Omental fat pad (tissue), 4 donors: ENCODE measurements at places on chromosomes 5 and 9. TPM values are rescaled to one million over a fixed set of nuclear protein-coding genes. Genes with fewer than 3 reads are reported as not detected.

Gene GRIA1
- total RNA-seq: 5.0 TPM

Gene MGAT4B
- total RNA-seq: 67.6 TPM

Gene RFESD
- total RNA-seq: 1.3 TPM

DNA sequence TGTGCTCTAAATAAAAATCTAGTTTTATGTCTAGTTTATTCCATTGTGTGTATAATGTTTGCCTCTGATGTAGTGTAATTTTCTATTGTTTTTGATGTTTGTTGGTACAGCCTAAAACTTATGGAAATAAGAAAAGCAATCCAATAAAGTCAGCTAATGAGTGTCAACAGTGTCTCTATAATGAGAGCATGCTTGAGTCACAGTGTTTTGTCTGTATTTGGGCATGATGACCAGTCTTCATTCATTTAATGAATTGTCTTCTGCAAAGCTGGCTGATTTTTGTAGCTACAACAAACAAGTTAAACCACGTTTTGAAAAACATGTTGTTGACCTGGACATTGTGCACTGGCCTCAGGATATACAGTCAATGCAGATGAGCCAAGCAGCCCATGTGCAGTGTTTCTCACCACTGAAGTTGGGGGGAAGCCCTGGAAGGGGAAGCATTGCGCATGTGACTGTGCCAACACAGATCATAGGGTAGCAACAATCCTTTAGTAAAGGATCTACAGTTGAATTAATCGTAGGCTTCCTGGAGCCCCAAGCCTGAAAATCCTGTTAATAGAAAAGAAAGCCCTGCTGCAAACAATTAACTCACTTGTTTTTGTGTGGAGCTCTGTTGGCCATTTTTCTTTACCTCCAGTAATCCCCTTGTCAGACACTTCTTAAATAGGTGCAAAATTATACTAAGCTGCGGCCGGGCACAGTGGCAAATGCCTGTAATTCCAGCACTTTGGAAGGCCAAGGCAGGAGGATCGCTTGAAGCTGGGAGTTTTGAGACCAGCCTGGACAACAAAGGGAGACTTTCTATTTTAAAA lies 88.0 kb downstream of the INIP start:
- no peak for DNase-seq

Gene TMEM232
- total RNA-seq: 1.9 TPM

- peak; percentile 37 for DNase-seq
Observed at GRCh38 chr5:33892620-33893137, 889 bp upstream of the ADAMTS12 start.

DNA sequence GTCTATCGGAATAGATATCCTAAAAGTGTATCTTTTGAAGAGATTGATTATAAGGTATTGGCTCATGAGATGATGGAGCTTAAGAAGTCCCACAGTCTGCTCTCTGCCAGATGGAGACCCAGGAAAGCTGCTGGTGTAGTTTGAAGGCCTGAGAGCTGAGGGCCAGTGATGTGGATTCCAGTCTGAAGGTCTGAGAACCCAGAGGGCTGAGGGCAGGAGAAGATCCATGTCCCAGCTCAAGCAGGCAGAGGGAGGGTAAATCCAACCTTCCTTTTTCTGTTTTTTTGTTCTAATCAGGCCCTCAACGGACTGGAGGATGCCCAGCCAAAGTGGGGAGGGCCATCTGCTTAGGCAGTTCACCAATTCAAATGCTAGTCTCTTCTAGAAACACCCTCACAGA lies 11.0 kb upstream of the ABL1 start:
- no peak for DNase-seq

DNA sequence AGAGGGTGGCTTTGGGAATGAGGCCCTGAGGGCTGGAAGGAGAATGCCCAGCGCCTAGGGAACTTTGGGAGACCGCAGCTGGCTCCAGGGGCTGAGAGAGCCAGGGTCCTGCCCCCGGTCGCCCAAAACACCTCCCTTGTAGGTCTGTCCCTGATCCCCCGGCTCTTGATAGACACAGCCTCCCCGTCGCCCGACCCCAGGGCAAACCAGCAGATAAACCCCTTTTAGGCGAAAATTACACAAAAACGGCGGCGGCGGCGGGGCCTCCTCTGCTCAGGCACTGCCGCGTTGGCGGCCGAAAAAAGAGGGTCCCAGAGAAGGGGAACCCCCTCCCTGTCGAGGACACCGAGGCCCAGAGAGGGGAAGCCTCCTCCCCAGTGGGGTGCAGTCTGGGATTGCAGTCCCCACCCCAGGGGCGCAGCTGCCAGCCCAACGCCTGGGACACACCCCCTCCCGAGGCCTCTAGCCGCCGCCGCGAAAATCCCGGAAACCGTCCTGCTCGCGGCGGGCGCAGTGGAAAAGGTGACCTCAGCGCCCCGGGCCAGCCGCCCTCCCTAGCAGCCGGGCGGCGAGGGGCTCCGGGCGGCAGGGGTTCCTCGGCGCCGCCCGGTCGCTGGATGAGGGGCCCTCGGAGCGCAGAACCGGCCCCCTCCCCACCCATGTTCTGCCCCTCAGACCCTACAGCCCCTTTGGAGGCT lies 3.1 kb upstream of the BARX1 start:
- no peak for DNase-seq

- DNase-seq: no peak
Observed at GRCh38 chr5:125295405-125295872, 549.0 kb upstream of the ZNF608 start.

Gene GKAP1
- 6.9 TPM for total RNA-seq

Gene CCDC192
- not detected for total RNA-seq

Gene CYFIP2
- 25.5 TPM for total RNA-seq

Gene RIMOC1
- 16.3 TPM for total RNA-seq

DNA sequence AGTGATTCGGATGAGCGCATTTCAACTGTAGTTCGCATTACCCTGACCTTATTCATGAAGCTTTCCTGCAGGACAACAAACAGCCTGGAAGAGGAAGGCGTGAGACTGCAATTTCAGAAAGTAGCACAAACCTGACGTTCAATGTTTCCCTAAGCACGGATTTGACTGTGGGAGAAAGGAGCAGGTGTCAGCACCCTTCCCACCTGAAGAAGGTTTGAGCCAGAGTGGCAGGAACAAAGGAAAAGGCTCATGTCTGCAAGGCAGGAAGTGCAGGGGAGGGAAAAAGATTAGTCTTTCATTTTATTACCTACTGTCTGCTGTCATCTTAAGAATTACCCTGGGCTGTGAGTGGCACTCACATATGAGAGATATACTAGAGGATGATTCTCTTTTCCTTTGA lies 114.0 kb downstream of the MED10 start:
- DNase-seq: no peak

DNA sequence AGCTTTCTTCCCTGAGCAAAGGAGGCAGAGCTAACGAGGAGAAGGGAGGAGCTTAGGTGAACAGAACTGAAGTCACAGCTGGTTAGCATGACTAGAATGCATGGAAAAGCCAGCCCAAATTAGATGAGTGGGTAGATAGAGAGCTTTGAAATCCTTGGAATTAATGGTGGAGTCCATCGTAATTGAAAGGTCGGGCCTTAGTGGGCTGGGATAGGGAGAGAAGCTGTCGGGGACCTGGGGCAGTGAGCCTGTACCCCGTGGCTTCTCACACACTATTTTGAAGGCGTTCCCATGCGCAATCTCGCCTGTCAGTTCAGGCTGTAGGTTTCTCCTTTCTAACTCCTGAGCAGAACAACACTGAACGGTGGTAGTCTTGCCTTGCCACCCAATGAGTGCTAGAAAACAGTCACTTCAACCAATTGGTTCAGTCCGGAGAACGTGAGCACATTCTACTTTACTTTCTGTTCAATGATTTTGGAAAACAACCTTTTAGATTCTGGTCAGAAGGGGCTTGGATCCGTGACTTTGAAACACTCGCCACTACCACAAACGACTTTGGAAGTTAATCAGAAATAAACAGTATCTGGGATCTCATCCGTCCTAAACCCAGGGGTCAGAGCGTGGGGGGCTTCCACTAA lies 655 bp upstream of the RAI14 start:
- DNase-seq: no peak

- no peak for DNase-seq
Observed at GRCh38 chr5:126477294-126478117, 54.3 kb downstream of the GRAMD2B start.

- no peak for DNase-seq
Observed at GRCh38 chr5:170681013-170681433, 102.5 kb upstream of the GABRP start.
